ENCODE measurements at places on chromosomes 6 and 20.

- no peak for DNase-seq
Observed at GRCh38 chr6:71619836-71620235, 266.5 kb upstream of the RIMS1 start.

GRCh38 chr6:140623498-140623897, 1249.0 kb upstream of the CITED2 start:
- DNase-seq: no peak

DNA sequence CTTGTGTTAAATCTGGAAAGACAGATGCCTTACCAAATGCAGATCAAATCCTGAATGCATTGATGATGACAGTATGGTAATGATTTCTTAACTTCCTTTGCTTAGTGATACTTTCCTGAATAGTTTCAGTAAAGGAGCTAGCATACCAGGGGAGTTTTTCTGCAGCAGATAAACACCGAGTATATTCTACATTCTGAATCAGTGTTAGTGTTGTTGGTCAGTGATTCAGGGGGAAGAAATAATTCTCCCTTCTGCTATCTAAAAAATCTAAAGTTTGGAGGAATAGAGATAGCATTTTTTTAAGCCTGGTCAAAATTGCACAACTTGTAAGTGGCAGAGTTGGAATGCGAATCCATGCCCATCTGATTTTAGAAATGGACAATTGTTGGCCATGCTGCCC, 512.2 kb upstream of the MARCKS start:
- DNase-seq: no peak

DNA sequence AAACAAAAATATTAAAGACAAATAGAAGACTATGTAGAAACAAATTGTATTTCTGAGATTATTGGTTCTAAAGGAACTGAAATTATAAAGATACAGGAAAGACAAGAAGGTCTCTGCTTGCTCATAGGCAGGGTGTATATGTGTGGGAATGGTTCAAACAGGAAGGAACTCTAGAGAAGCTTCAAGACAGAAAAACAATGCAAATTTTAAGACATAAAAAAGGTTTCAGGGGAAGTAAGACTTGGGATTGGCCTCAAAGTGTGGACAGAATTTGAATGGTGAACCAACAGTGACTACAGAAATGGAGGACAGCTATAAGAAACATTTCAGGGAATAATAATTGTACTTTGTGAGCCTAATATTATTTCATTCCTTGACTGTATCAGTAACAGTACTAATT, 50.3 kb downstream of the OR2B2 start:
- no peak for DNase-seq

DNA sequence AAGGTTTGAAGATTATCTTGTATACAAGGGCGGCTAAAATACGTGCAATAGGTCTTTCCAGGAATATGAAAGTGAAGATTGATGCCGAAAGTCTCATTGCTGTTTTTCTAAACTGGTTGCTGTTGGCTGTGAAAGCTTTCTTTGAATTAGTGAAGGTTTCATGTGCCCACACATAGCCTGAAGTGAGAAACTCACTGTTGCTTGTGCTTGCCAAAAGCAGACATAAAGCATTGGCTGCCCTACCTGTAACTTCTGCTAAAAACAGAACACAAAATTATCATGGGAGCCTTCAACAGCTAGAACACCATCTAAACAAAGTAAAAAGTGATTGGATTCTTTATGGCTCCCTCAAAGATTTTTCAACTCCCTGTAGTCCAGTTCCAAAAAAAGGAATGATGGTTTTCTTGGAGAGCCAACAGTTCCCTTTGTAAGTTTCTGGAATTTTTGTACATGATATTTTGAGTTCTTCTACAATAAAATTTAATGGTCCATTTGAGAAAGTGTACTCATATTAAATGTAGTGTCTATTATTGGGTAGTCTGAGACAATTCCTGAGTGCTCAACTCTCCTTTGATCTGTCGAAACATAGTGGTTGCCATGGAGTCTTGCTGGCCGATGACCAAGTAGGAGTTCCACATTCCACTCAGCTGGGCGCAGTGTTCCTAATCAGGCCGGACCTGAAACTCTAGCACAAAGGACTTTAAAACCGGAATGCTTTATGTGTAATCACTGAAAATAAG, 68.5 kb downstream of the PLEKHG1 start:
- no peak for DNase-seq

DNA sequence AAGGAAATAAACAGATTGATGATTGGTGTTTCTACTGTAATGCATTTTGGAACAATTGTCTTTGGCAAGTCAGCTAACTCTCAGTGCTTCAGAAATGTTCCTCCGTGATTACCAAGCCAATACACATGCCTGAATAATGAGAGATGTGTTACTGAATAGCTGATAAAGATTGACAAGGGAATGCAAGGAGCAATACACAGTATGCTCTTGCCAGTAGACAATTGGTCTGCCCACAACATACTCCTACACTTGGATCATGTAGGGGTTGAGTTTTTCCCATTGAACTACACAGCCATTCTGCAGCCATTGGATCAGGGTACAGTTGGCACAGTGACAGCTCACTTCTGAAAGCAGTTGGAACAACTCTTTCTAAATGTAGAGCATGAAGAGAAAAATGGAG, 5.6 kb upstream of the GJB7 start:
- DNase-seq: no peak

GRCh38 chr6:138811866-138812265, 16.0 kb downstream of the ECT2L start:
- no peak for DNase-seq

DNA sequence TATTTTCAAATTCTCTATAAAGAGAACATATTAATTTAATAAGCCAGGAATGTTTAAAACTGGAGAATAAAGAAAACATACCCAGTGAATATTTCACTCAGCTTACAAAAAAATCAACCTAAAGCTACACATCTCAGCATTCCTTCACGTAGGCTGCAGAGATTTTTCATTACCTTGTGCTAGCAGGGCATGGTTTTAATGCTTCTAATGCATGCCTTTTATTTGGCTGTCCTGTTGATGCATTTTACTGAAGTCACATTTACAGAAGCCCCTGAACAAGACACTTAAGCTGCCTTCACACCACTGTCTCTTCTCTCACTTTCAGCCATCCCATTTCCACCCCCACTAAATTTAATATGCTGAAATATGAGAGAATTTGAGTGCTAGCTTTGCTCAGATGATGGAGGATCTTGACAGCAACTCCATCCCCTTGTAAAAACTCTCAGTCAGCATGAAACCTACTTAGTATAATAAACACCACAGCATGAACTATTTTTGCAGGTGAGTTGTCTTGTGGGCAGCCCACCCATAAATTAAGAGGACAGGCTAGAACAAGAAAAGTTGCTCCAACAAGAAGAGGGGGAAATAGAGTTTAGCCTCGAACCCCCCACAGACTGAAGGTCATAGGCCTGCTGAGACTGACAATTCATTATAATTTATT, 159.4 kb downstream of the SIM1 start:
- no peak for DNase-seq

DNA sequence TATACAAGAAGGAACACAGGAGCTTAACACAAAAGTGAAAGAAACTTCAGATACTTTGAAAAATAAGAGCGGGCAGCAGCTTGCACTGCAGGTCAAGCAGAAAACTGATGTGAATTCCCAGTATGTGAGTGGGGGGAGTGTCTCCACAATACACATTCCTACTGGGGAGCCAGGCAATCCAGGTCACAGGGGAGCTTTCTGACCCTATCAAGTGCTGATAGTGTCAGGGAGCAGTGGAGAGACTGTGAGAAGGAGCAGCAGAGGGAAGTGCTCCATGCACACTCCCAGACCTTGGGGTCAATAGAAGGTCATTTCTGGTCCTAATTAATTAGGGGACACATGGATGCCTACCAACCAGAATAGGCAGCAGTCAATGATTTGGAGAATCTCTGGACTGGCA, 59.4 kb downstream of the PDSS2 start:
- no peak for DNase-seq

DNA sequence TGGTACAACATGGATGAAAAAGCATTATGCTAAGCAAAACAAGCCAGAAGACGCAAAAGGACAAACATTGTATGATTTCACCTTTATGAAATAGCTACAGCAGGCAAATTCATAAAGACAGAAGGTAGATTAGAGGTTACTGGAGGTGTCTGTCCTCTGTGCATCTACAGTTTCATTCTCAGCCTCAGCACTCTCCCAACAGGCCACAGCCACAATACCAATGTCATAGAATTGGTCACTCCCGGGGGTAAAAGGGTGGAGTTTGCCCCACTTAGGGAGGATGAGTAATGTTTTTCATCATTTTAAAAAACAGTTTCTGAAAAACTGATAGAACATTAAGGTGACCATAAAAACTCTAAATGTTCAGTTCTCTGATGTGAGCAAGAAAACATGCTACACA, 17.2 kb upstream of the TMX4 start:
- no peak for DNase-seq

DNA sequence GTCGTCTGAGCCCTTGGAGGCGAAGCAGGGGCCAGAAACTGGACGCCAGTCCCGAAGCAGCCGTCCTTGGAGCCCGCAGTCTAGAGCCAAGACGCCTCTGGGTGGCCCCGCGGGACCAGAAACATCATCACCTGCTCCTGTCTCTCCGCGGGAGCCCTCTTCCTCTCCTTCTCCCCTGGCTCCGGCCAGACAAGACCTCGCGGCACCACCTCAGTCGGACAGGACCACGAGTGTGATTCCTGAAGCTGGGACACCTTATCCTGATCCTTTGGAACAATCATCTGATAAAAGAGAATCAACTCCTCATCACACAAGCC, 416 bp downstream of the RSPH4A start:
- peak; percentile 24 for DNase-seq

- DNase-seq: no peak
Observed at GRCh38 chr6:133809406-133809805, 79.5 kb upstream of the TCF21 start.

DNA sequence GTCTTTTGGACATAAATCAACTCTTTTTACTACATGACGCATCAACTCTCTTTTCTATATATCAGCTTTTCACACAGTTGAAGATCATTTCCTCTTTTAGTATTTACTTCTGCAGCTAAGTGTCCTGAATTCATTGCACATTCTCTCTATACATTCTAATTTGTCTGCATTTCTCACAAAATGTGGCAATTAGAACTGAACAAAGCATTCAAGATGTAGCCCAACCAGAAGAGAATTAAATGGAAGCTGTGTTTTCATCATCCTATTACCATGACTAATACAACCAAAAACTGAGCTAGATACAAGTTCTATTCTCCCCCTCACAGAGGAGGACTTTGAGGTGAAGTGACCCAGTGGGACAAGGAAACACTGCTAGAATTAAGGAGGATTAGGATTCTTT, 86.9 kb downstream of the PLCG1 start:
- DNase-seq: no peak

- DNase-seq: no peak
Observed at GRCh38 chr20:44589537-44589936, 7.2 kb downstream of the PKIG start.

DNA sequence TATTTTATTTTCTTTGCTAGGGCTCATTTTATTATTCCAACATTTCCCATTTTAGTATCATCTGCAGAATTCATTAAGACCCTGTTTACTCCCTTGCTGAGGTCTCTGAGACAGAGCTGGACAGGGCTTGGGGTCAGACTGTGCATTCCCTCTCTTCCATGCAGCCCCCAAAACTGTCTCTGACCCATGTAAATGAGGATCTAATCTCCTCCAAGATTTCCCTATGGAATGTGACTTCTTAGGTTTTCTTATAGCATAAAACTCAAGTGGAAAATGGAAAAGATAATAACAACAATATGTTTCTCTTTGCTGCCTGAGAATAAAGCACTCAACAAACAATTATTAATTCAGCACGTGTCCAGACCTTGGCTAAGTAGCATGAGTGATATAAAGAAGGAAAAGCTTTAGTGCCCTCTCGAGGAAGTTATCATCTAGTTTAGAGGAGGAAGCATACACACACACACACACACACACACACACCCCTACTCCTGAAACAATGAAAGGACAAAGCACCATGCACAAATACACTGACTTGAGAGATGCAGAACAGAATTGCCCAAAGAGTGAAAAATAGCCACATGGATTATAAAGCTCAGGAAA, 815.5 kb downstream of the BCKDHB start:
- DNase-seq: no peak

GRCh38 chr6:79077715-79078074, 359 bp downstream of the PHIP start:
- DNase-seq: no peak

- no peak for DNase-seq
Observed at GRCh38 chr6:55794136-55794812, 81.1 kb downstream of the BMP5 start.

GRCh38 chr20:48736231-48736630, 91.6 kb downstream of the PREX1 start:
- no peak for DNase-seq

GRCh38 chr20:52922436-52922835, 49.7 kb upstream of the TSHZ2 start:
- no peak for DNase-seq

DNA sequence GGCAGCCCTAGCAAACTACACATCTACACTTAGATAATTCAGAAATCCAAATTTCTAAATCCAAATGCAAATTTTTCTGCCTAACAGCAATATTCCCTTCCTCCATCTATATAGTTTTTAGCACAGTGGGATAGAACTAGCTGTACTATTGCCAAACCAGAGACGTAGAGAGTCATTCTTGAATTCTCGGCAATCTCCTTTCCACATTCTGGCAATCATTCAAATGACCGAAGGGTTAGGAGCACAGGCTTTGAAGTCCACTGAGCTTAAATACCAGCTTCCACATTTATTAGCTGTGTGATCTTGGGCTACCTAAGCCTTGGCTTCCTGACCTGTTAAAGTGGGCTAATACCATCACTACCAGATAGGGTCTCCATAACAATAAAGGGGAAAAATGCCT, 3.1 kb upstream of the RPS12 start:
- DNase-seq: no peak

- DNase-seq: no peak
Observed at GRCh38 chr6:151322570-151322969, 68.8 kb downstream of the ZBTB2 start.

DNA sequence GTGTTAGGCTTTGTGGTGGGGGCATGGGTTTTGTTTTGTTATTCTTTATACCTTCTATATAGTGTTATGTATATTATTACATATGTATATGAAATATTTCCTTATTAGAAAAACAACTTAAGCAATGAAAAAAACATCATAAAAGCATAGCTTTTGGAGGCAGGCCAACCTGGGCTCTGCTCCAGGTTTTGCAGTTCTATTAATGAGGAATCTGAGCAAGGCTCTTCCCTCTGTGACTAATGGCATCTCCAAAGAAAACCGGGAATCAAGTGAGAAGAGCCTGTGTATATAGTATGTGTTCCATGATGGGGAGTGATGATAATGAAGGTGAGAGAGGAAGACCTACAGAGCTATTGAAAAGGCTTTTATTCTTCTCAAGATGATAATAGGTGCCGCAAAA, 291.1 kb downstream of the CLIC5 start:
- no peak for DNase-seq

Data from glutamatergic neuron (in vitro differentiated cells).